ENCODE measurements at places on chromosomes 16 and 17.

DNA sequence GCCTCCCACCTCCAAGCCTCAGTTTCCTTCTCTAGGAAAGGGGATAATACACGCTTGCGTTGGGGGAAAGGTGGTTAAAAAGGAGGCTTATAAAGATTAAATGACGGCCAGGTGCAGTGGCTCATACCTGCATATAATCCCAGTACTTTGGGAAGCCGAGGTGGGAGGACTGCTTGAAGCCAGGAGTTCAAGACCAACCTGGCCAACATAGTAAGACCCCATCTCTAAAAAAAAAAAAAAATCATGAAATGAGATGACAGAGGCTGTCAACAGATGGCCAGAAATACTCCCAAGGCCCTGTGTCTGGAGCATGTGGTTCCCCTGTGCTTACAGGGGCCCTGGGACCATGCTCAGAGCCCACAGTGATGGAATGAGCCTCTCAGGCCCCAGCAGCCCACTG, 30.4 kb downstream of the RTN4RL1 start:
- DNase-seq = no peak

DNA sequence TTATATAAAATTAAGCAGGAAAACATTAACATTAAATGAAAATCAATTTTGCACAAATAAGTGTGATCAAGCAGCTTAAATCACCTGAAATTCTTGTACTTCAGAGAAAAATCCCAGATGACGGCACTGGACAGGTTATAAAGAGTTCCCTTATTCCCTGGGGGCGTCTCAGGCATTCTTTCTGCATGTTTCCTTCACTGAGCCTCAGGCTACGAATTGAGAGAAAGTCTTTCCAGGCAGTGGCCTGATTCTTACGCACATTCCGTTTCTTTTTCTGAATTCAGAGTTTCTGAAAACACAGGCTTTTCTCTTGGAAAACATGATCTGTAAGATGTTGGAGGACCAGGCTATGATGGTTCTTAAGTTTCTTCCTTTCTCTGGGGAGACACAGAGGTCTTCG, 22.1 kb upstream of the PITPNM3 start:
- no peak for DNase-seq

DNA sequence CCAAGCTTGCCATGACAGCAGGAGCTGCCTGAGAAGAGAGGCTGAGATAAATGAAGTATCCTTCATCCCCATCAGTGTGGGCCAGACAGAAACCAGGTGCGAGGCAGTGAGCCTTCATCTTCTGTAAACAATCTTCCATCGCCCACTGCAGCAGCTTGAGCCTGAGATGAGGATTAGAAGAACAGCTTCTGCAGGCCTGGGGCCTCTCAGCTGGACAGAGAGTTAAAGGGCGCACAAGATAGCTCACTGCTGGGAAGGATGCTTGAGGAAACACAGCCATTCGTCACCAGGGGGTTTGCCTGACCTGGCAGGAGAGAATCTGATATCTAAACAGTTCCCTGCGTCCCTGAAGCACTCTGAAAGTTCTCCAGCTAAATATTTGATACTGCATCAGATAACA, 27.1 kb downstream of the HOXB1 start:
- no peak for DNase-seq

GRCh38 chr16:49281843-49282642, 405 bp upstream of the CBLN1 start:
- peak; percentile 57 for DNase-seq

GRCh38 chr17:50049636-50050035, 6.3 kb upstream of the ITGA3 start:
- no peak for DNase-seq

DNA sequence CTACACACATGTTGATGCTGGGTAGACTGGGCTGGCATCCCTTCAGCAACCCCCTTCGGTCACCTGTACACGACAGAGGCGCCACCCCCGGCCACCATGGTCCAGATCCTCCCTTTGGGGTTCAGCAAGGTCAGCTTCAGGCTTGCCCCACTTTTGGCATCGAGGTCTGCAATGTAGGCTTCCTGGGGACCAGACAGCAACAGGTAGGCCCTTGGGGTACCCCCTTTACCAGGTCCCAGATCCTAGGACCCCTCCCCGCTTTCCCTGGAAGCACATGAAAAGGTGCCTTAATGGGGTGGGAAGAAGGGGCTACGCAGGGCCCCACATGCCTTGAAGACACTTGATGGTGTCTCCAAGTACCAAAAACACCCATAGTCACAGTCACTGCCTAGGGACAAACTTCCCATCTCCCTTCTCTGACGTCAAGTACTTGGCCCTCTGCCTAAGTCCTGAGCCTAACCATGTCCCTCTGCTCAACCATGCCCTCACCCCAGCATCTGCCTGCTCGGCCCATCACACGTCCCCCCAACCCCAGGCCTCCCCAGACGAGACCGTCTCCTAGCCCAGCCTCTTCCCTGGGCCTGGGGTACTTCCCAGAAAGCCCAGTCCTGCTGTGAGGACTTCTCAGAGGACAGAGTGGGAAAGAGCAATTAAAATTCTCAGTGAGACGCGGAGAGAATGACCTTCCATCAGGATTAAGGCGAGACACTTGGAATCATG, 12.1 kb downstream of the ACLY start:
- DNase-seq = no peak

GRCh38 chr17:2123375-2124251, 68.7 kb downstream of the HIC1 start:
- DNase-seq = no peak

- no peak for DNase-seq
These were observed 72.4 kb downstream of the PGS1 start for GRCh38 chr17:78450696-78451345.

GRCh38 chr17:15954222-15954621, 9.3 kb downstream of the ADORA2B start:
- DNase-seq = no peak

- no peak for DNase-seq
These were observed 44.2 kb upstream of the RPH3AL start for GRCh38 chr17:396788-397187.

- DNase-seq = no peak
These were observed 187.2 kb upstream of the MPHOSPH6 start for GRCh38 chr16:82357237-82357636.

- DNase-seq = peak; percentile 48
These were observed 19.7 kb downstream of the RBL2 start for GRCh38 chr16:53453928-53454327.

DNA sequence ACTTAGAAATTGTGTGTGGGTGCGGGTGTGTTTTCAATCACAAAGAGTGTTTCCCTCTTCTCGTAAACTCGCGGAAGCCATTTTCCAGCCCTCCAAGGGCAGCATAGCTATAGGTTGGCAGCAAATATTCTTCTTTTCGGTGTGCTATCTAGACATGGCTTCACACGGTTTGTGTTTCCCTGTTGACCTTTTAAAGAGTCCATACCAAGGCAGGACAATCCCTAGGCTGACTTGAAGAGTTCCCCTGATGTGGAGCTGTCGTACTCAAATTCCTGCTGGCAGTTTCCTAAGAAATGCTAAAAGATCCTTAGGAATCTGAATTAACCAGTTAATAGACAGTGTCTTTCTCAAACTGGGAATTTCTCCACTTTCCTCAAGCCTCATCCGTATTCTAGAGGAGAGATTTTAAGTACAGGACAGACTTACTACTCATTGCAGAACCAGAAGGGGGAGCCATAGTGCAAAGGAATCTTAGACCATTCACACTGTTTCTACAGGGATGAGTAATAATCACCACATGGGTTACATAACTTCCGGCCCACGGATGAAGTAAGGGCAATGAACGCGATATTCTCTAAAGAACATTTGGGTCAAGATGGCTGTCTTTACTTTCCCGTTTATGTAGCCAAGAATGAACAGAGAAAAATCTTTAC, 288.6 kb upstream of the ELAC2 start:
- DNase-seq = no peak

DNA sequence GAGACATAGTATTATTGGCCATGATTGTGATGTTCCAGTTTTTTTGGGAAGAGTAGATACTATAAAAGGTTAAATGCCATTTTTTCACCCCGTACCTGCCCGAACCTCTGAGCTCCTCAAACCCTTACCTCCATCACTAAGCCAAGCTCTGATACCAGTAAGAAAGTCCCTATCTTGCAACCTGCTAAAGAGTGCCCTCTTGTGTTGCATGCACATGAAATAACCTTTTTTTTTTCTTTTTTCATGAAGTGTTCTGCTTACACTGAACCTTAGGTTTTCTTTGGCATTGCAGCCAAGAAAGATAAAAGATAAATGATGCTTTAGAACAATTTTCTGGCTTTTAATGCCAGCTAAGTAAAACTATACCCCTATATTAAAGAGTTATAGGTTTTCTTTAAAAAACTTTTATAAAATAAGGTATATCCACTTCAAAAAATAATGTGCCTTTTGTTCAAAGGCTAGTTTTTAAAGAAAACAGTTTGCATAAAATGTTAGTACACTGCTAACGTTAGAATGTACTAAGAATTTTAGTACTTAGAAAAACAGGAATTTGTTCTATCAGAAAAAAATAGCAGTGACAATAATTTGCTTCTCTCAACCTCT, 295.3 kb upstream of the PMFBP1 start:
- DNase-seq = no peak

DNA sequence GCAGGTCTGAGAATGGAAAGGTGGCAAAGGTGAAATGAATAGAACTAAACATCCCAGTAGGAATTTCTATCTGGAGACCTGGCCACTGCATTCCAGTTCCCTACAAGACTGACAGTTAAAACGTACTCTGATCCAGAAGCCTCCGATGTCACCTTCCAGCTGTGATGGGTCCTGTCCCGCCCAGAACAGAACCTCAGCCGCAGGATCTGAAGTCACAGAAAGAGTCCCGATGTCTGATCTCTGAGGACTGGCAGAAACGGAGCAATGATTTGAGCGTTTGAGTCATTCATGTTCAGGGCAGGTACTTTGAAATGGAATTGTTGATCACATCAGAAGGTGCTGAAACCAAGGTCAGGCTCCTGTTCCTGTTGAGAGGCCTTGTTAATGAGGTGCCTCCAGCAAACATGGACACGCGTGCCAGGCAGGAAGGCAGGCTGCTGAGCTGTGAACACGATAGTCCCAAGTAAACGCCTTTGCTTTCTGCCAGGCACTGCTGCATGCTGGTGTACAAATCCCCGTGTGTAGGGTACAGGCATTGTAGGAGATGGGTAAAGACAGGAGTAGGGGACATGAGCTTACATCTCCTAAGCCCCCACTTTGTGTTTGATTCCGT, 61.4 kb downstream of the VAT1L start:
- DNase-seq = no peak

- DNase-seq = no peak
These were observed 207.7 kb downstream of the HS3ST3A1 start for GRCh38 chr17:13393841-13394710.

GRCh38 chr16:4828567-4829321, 18.3 kb downstream of the GLYR1 start:
- no peak for DNase-seq

GRCh38 chr17:36740157-36740556, 138.8 kb downstream of the MRM1 start:
- no peak for DNase-seq

Measured in activated CD8-positive, alpha-beta memory T cell treated with anti-CD3 and anti-CD28 coated beads, Interleukin-2, amount 10 ng/mL, durations not matched to agents 7 days and 5 days (primary cell).